MV-4-11 (cell line): ENCODE measurements at places on chromosomes 6 and 20.

GRCh38 chr6:27081931-27082330 lies 165.6 kb upstream of the PRSS16 start:
- no peak for DNase-seq

DNA sequence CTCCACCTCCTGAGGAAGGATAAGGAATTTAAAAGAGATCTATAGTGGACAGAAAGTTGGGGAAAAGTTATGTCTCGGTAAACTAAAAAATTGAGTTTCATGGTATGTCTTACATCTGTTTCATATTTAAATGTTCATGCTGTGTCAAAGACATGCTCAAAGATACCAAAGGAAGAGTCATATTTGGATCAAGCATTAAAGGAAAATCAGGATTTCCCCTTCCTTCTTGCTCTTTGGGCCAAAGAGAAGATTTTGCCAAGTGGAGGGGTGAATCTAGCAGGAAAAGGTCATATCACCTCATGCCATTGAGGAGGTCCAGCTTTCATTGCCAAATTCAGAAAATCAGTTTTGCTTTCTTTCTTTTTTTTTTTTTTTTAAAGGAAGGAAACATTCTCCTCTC lies 192.4 kb downstream of the OGFRL1 start:
- DNase-seq: no peak

DNA sequence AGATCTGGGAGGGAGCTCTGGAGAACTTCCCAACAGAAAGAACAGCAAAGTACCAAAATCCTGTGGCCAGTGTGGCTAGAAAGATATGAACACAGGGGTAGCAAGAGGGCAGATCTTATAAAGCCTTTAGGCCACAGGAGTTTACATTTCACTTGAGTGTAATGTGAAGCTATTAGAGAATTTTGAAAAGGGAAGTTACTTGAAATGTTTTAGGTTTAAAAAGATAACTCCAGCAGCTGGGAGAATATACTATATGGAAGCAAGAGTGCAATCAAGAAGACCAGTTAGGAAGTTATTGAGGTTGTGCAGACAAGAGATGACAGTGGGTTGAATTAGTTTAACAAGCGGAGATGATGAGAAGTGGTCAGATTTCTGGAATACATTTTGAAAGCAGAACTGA lies 7.9 kb downstream of the SUPT3H start:
- DNase-seq: peak; percentile 55

GRCh38 chr6:64685401-64685800 lies 1021.6 kb downstream of the EYS start:
- no peak for DNase-seq

DNA sequence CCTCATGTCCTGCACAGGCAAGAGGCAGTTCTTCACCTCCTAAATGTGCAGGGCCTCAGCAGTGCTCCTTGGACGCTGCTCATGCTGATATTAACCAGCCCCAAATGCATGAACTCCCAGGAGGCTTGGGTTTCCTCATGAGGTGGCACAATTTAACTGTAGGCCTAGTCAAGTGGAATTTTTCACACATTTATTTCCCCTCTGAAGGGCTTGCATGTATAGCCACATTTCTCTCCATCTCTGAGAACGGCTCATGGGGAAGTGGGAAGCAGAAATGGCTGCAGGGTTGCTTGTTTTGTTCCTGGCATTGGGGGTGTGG lies 72.8 kb upstream of the PAX1 start:
- peak; percentile 10 for DNase-seq

GRCh38 chr6:139777202-139777970 lies 402.9 kb upstream of the CITED2 start:
- DNase-seq: no peak

DNA sequence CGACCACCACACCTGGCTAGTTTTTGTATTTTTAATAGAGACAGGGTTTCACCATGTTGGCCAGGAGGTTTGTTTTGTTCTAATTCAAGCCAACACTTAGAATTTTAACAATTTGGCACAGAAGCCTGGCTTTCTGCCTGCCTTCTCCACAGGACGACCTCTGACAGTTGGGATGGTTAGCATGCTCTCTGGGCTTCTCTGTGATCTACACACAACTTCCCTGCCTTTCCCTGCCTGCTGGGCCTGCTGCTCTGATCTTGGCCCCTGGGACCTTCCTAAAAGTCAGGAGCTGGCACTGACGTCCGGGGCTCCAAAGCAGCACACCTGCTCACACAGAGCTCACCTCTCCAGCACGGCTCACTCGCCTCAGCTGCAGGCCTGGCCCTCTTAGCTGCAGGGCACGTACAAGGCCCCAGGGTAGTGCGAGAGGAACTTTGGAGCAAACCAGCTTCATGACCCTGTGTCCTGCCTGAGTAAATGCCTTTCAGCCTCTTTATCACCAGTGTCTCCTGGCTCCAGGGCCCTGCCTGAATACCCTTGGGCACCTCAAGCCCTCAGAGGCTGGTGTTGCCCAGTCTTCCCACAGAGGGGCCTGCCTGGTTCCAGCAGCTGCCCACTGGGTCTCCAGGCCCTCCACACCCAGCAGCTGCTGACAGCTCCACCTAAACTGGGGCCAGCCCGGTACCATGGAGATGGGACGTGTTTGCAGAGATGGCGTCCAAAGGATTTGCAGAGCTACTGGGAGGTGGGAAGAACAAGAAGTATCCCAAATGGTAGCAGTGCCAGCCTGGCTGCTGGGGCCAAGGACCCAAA lies 96.0 kb downstream of the PSMB1 start:
- DNase-seq: no peak

DNA sequence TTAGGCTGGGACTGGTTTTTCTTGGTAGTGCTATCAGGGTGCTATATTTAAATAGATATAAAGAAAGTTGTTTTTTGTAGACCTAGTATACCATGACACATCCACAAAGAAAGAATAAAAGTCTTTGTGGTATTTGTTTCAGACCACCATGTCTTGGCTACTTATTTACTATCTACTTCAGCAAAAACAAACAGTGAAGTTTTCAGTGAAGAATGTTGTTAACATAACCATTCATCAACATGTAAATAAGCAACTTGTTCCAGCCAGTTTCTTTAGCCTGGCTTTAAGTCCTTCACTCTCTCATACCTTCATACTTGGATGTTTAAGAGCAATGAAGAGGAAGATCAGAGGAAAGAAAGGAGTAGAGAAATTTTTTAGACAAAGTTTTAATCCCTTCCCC lies 624.1 kb downstream of the CD109 start:
- no peak for DNase-seq

- DNase-seq: no peak
Measured at GRCh38 chr6:25831532-25832306, at the start of gene SLC17A1. Gene SLC17A1, minus strand, starts transcription at chr6:25832052. Its CDS starts 1,495 bp downstream, at chr6:25830557.

GRCh38 chr6:56525974-56526789 lies 116.5 kb downstream of the DST start:
- DNase-seq: peak; percentile 37

DNA sequence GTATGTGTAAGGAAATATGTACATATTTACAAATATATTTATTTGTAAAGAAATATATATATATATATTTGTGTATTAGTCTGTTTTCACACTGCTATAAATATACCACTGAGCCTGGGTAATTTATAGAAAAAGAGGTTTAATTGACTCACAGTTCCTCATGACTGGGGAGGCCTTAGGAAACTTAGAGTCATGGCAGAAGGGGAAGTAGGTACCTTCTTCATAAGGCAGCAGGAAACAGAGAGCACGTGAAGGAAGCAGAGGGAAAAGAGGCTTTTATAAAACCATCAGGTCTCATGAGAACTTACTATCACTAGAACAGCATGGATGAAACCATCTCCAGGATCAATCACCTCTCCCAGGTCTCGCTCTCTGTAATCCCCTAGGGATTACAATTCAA lies 644.5 kb upstream of the HS3ST5 start:
- peak; percentile 89 for DNase-seq

- peak; percentile 63 for DNase-seq
Measured at GRCh38 chr6:43506667-43507471, 3.3 kb downstream of the LRRC73 start.

DNA sequence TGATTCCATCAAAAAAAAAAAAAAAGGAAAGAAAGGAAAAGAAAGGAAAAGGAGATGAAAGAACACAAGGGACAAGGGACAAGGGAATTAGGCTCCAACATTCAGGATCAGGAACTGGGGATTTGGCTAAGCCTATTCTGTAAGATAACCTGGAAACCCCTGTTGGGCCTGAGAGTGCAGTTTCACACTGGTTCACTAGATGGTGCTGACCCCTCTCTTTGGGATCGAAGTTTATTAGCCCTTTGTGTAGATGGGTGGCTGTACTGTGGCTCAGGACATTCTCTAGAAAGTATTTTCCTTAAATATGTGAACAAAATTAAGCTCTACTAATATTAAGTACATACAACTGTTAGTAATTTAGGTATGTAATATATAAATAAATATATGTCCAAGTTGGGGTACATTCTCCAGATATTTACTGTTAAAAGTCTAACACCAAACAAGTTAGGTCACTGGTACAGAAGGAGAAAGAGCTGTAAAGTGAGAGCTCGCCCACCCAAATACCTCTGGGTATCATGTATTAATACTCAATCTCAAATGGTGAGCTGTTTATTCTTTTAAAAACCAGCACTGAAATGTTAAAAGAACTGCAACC lies 6.3 kb downstream of the OR2A4 start:
- DNase-seq: peak; percentile 40

- DNase-seq: no peak
Measured at GRCh38 chr6:81761197-81761596, 8.7 kb upstream of the TENT5A start.

DNA sequence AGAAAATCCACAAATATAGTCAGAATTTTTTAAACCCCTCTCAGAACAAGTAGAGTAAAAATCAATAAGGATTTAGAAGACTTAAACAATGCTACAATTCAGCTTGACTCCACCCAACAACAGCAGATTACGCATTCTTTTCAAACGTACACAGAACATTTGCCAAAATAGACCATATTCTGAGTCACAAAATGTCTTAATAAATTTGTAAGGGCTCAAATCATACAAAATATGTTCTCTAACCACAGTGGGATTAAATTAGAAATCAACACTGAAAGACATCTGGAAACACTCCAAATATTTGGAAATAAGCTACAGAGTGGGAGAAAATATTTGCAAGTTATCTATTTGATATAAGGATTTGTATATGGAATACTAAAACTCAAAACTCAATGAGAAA lies 164.2 kb upstream of the AKAP12 start:
- no peak for DNase-seq

- DNase-seq: no peak
Measured at GRCh38 chr6:109311471-109311870, 70.8 kb downstream of the CD164 start.

GRCh38 chr20:61564628-61565027 lies 312.6 kb downstream of the CDH4 start:
- no peak for DNase-seq

DNA sequence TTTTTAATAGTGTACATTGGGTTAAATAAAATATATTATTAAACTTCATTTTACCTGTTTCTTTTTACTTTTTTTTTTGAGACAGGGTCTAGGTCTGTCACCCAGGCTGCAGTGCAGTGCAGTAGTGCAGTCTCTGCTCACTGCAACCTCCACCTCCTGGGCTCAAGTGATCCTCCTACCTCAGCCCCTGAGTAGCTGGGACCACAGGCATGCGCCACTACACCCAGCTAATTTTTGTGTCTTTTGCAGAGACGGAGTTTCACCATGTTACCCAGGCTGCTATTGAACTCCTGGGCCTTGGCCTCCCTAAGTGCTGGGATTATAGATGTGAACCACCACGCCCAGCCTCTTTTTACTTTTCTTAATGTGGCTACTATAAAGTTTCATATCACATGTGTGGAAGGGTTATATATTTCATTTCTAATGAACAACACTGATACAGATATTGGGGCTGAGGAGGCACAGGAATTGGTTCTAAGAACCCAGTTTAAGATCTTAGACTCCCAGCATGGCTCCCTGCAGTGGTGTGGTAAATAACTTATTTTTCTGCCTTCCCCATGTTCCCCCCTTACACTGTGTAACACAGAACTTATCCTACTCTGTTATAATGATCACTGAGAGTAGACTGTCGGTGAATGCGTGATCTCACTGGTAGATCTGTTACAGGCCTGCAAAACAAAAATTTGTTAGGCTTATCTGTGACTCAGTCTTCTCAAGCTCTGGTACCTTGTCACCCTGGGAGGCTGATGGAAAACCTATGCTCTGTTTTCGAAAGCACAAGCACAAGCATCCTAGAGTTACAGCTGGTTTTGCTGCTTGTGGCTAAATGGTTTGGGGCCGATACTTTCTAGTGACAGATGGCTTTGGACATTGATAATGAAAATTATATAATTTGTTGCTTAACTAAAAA lies 5.8 kb upstream of the ATXN1 start:
- no peak for DNase-seq

GRCh38 chr20:33604084-33604990 lies 57.8 kb upstream of the C20orf144 start:
- DNase-seq: no peak

DNA sequence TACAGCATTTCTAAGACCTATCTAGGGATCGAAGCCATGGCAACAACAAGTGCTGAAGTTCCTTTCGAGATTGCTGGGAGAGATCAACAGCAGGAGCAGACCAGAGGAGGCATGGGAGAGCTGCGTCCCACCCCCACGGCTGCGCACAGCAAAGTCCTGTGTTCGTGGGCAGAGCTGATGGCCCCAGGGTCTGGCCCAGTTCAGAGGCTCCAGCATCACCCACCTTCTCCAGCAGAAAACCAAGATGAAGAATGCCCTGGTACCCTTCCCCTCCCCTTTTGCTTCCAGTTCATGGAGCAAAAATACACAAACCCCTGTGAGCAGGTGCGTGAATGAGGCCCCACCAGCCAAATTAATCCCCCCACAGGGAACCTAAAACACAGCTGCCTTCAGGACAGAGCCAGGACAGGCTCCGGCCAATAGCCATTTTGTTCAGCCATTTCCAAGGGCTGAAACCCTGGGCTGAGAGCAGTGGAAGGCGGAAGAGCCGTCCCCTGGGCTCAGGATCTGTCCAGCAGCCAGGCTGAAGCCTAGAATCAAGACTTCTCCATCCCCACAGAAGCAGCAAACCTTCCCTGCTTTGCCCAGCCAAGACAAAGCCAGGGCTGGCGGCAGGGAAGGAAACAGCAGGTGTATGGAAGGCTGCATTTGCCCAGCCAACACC lies 102.8 kb downstream of the PREX1 start:
- no peak for DNase-seq

GRCh38 chr6:129749749-129750120 lies 39.8 kb upstream of the ARHGAP18 start:
- peak; percentile 92 for DNase-seq

DNA sequence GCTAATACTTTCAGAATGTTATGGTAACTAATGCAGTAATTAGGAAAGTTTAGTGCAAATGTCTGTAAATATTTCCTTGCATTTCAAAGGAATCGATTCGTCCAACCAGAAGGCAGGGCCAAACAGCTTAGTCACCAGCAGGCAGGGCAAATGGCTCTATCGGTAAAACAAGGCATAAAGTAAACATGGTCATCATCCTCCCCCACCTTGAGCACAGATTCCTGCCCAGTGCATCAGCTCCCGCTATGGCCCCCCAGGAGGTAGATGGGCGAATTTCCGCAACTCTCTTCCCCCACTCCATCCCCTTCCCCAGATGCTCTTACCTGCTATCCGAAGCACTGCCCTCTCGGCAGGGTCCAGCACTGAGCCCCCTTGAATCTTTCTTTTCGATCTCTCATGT lies 103.8 kb upstream of the BEND6 start:
- DNase-seq: no peak

- peak; percentile 93 for DNase-seq
Measured at GRCh38 chr20:31523361-31524283, 9.4 kb downstream of the HM13 start.
